ENCODE measurements at places on chromosomes 2 and 18.

DNA sequence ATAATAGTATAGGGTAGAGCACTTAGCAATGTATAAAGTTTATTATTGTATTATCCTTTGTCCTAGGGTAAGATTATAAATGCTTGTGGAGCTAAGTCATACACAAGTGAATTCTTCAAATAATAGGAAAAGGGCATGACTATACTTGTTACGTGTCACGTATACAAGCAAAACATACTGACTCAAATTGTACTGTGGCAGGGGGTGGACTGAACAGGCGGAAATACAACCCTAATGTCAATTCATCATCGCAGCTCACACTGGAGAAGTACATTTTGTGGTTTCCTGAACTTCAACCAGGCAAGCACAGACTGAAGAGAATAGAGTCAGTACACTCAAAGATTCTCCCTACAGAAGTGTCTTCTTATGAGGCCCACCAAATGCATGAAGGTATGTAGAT lies 201.0 kb downstream of the MBD2 start:
- no peak for DNase-seq

DNA sequence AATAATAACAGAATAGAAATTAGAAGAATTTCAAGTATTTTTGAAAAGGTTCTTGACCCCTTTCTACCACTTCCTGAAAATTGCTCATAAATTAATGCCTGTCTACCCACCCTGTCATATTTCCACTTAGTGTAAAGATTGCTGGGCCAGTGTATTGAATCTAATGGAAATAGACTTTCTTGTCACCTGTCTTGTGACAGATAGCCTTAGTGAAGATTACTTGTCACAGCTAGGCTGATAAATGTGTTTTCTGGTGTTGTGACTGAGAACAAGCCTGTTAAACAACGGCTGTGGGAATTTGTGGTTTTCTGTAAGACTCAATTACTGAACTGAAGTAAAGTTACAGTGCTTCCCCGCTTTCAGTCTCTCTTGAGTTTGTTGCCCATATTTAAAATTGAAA lies 37.0 kb downstream of the PIK3C3 start:
- no peak for DNase-seq

DNA sequence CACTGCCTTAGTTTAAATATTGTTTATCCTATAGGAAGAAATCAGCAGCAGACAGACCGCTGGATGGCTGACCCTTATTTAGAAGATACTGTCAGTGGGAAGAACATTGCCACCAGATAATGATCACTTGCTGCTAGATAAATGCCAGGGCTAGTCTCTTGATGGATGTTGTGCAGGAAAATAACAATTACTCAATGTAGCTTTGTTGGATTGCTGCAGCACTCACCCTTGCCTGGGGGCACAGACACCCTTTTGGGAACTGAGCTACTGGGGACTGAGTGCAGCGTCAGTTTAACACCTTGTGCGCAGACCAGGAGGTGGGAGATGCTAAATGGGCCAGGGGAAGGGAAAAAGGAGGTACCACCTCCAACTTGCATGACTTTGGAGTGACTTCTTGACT lies 64.2 kb upstream of the CAPN13 start:
- no peak for DNase-seq

- DNase-seq: no peak
These were observed 24.8 kb downstream of the SP3 start for GRCh38 chr2:173940208-173941020.

DNA sequence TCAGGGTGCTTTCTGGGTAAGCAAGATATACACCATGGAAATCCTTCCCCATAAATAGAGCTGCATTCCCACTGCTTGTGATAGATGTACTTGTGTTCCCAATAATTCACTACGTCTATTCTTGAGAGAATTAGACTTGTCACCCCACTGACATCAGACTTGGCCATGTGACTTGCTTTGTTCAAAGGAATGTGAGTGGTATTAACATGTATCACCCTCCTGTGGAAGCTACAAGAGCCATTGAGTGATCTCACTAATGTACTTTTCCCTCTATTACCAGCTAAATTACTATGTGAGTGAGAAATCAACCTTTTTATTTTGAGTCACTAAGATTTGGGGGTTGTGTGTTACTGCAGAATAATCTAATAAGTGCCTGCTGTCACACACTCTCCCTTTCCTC lies 176.0 kb downstream of the CCDC178 start:
- DNase-seq: no peak

- DNase-seq: no peak
These were observed 913.5 kb downstream of the TDRD15 start for GRCh38 chr2:22037274-22037673.

DNA sequence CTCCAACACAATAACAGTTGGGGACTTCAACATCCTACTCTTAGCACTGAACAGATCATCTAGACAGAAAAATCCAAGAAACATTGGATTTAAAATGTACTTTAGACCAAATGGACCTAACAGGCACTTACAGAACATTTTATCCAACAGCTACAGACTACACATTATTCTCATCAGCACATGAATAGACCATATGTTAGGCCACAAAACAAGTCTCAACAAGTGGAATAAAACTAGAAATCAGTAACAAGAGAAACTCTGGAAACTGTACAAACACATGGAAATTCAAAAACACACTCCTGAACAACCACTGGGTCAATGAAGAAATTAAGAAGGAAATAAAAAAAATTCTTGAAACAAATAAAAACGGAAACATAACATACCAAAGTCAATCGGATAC lies 117.5 kb downstream of the ACVR1 start:
- no peak for DNase-seq

DNA sequence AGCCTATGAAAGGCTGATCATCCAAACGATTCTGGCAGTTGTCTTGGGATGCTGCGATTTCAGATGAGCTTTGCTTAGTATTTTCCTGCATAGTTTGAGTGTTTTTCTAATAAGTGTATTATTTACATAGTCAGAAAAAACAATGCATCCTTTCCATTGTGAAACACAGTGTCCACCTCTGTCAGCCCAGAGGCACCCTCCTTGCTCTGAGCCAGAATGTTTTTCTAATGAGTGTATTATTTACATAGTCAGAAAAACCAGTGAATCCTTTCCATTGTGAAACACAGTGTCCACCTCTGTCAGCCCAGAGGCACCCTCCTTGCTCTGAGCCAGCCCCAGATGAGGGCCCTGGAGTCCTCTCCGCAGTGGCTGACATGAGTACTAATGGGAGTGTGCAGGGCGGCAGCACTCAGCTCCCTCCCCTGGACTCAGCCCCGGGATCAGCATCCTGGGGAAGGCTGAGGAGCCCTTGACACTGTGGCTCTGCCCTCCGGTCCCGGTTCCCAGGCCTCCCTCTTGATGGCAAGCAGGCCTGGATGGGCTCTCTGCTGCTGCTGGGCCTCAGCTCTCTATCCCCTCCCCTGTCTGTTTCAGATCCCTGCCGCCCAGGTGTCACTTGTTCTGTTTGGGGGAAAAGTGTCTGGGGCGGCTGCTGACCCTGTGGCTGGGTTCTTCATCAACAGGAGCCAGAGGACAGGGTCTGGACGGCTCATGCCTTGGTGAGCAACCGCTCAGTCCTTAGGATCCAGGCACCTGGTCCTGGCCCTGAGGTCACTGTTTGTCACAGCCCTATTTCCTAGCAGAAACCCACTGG lies 5.9 kb downstream of the MFSD2B start:
- DNase-seq: peak; percentile 77

DNA sequence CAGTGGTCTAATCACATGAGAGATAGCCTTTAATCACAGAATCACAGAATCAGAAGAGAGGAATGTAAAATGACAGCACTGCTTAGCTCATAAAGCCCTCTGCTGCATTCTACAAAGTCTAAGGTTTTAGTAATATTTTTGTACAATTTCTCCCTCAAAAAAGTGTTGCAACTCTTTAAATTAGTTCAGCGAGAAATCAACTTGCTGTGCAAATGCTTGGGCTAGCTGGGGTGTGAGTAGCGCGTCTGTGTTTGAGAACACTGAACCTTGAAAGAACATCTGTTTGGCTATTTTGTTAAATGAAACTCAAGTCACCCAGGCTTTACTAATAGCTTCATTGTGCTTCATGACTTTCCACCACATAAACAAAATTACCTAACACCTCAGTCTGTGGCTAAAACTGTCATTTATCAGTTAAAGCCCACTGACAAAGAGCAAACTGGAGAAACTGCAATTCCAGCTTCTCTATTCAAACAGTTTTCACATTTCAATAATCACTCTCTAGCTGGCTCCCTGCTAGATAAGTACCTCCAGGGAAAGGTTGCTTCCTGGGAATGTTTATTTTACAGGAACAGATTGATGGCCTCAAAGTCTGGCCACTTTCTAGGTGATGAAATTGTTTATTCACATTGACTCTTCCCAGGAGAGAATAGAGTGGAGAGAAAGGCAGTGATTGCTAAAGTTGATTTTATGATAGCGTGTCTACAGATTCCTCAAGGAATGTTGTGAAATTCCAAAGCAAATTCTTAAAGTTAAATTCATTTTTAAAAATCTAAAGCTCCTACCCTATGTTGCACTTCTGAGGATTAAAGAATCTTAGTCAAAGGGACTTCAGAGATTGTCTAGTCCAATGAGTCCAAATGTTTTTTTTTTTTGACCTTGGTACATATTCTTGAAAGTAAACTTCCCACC lies 36.0 kb upstream of the STAT1 start:
- DNase-seq: peak; percentile 30

Data from MG63 (cell line).